Thoracic aorta (tissue), 2 donors: ENCODE measurements at places on chromosomes 7 and 10. TPM values are rescaled to one million over a fixed set of nuclear protein-coding genes. Genes with fewer than 3 reads are reported as not detected.

GRCh38 chr7:137434946-137435345, 91.4 kb upstream of the PTN start:
- H3K4me1 ChIP-seq: no peaks in the 10 kb centered on the region
- no peaks in the 10 kb centered on the region for H3K36me3 ChIP-seq
- no peaks in the 10 kb centered on the region for H3K27me3 ChIP-seq
- no peak overlapping the region for H3K4me3 ChIP-seq
- no peak overlapping the region for H3K27ac ChIP-seq

GRCh38 chr10:43607199-43607573, 948 bp downstream of the ZNF485 start:
- peak overlapping the region; percentile 32 for H3K27ac ChIP-seq
- peak overlapping the region; percentile 85 for H3K4me3 ChIP-seq
- H3K27me3 ChIP-seq: no peaks in the 10 kb centered on the region
- peaks cover 8% of the 10 kb centered on the region for H3K36me3 ChIP-seq

DNA sequence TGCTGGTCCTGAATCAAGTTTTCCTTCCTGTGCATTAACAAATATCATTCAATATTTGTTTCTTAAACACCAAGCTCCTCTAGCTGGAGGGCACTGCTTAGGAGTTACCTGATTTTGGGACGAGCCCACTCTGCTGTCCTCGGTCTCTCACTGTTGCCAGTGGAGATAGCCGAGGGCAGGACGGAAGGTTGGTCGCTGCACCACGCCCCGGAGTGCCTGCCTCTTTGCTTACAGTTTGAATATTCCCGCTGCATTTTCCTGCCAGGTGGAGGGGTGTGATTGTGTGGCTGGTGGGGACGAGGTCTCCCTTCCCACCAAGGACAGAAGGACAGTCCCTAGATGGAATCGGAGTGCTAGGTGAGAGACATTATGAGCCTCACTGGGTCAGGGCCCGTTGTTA, 201.5 kb downstream of the DNAJB6 start:
- no peaks in the 10 kb centered on the region for H3K36me3 ChIP-seq
- H3K27ac ChIP-seq: no peak overlapping the region
- no peak for DNase-seq
- no peak overlapping the region for H3K4me3 ChIP-seq
- H3K4me1 ChIP-seq: no peaks in the 10 kb centered on the region

GRCh38 chr10:63155388-63156020, 22.4 kb downstream of the NRBF2 start:
- no peak for DNase-seq
- no peak overlapping the region for H3K27ac ChIP-seq
- H3K4me1 ChIP-seq: no peaks in the 10 kb centered on the region
- H3K4me3 ChIP-seq: no peak overlapping the region

DNA sequence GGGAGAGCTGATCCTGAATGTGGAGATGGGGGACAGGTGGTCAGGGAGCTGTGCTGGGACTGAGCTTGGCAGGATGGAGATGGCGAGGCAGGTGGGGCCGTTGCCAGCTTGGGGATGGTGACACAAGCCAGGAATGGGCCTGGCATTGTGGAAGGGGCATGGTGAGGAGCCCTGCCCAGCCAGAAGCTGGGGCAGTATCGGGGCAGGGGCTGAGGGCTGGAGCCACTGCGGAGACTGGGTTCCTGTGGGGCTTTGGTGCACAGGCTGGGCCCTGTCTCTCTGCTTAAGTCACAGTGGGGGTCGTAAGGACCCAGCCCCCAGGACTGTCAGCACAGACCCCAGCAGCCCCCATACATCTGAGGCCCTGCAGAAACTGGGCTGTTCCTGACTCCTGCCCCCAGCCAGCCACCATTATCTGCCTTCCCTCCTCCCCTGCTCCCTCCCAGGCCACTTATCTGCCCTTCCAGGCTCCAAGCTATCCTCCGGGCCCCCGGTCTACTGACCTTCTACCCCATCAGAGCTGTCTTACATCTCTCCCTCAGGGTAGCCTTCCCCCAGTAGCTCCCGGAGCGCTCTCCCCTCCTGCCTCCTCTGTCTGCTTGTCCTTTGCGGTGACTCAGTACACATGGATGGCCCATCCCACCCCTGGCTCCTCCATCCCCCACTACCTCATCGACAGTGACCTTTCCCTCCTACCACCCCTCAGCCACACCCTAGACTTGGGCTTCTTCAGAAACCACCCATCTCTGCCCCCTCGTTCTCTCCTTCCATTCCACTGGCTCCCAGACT, 44.2 kb downstream of the PPIF start:
- no peak overlapping the region for H3K27ac ChIP-seq
- H3K36me3 ChIP-seq: peaks cover 19% of the 10 kb centered on the region
- no peaks in the 10 kb centered on the region for H3K27me3 ChIP-seq
- H3K4me3 ChIP-seq: no peak overlapping the region
- H3K4me1 ChIP-seq: peaks cover 10% of the 10 kb centered on the region

DNA sequence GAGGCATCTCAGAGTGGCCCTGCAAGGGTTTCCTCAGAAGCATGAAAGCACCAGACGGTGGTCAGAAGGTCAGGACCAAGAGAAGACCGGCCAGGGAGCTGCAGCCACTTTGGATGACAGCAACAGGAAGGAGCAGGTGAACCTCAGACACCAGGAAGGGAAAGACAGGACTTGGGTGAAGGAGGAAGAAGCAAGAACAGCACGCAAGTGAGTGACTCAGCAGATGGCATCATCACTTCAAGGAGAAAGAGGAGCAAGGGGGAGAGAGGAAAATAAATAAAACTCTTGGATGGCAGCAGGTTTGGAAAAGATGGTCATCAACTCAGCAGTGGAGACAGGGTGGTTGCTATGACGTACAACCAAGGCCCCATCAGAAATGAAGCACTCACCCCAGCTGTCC, 31.6 kb downstream of the NCAPG2 start:
- H3K27ac ChIP-seq: no peak overlapping the region
- no peak for DNase-seq
- no peaks in the 10 kb centered on the region for H3K27me3 ChIP-seq

DNA sequence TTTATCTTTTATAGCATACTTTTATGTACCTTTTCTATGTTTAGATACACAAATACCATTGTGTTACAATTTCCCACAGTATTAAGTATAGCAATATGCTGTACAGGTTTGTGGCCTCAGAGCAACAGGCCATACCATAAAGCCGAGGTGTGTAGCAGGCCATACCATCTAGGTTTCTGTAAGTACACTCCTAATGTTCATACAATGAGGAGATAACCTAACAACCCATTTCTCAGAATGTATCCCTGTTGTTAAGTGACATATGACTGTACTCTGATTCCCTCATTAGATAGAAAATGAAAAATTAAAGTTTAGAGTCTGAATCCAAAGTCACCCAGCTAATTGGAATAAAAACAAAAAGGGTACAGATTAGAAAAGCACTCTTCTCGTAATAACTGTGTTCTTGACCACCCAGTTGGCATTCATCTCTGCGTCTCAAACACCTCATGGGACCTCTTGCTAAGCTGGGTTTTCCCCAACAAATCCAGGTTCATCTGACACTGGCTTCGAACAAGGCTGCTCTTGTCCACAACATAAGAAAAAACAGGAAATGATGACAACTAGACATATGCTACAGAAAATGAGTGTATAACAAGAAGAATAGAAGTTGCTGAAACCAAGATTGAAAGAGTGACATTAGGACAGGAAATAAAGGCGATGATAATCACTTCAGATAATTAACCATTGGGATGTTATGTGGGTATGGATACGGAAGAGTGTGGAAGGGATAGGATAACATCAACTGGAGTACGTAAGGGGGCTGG, 1.4 kb downstream of the NDUFB8 start:
- H3K4me1 ChIP-seq: peaks cover 23% of the 10 kb centered on the region
- peaks cover 29% of the 10 kb centered on the region for H3K36me3 ChIP-seq
- no peaks in the 10 kb centered on the region for H3K27me3 ChIP-seq

DNA sequence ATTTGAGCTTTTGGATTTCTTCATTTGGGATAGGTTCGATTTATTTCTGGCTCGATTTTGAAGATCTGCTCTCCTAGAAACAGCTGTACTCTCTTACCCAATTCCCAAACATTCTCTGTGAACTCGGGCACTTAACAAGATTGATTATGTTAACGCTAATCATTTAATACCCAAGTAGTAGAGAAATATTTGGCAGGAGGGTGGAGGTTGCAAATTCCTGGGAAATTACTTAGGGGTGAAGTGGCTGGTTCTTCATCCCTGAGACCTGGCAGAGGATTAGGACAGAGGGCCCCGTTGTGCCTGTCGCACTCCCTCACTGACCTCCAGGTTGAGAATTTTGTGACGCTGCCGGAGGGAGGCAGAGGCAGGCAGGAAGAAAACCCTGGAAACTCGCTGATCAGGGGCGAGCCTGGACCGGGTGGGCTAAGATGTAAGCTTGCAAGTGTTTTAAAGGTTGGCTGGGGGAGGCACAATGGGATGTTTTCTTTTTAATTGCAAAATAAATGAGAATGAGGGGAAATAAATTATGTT, 182.6 kb downstream of the TCF7L2 start:
- no peak overlapping the region for H3K27ac ChIP-seq
- H3K4me3 ChIP-seq: no peak overlapping the region
- peaks cover 5% of the 10 kb centered on the region for H3K4me1 ChIP-seq
- DNase-seq: no peak
- H3K36me3 ChIP-seq: no peaks in the 10 kb centered on the region
- H3K27me3 ChIP-seq: no peaks in the 10 kb centered on the region

GRCh38 chr7:34662058-34662708, 4.2 kb downstream of the NPSR1 start:
- no peaks in the 10 kb centered on the region for H3K4me1 ChIP-seq
- no peak for DNase-seq
- no peaks in the 10 kb centered on the region for H3K36me3 ChIP-seq
- no peaks in the 10 kb centered on the region for H3K27me3 ChIP-seq
- H3K4me3 ChIP-seq: no peak overlapping the region

DNA sequence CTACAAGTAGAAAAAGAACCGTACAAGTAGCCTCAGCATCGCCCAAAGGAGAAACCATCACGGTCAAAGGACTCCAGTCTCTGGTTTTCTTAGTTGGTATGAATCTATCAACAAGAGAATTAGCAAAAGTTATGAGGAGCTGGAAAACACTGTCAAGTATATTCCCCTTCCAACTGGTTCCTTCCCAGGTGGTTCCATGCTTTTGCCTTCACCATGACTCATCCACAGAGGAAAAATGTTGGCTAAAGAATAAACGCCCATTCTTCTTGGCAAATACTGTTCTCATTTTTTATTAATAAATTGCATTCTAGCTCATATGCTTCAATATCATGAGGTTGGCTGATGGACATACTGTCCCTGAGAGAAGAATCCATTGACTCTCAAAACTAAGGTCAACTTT, 6.4 kb downstream of the ELMO1 start:
- H3K27me3 ChIP-seq: no peaks in the 10 kb centered on the region
- DNase-seq: no peak
- H3K4me3 ChIP-seq: no peak overlapping the region
- no peaks in the 10 kb centered on the region for H3K36me3 ChIP-seq
- H3K4me1 ChIP-seq: no peaks in the 10 kb centered on the region

DNA sequence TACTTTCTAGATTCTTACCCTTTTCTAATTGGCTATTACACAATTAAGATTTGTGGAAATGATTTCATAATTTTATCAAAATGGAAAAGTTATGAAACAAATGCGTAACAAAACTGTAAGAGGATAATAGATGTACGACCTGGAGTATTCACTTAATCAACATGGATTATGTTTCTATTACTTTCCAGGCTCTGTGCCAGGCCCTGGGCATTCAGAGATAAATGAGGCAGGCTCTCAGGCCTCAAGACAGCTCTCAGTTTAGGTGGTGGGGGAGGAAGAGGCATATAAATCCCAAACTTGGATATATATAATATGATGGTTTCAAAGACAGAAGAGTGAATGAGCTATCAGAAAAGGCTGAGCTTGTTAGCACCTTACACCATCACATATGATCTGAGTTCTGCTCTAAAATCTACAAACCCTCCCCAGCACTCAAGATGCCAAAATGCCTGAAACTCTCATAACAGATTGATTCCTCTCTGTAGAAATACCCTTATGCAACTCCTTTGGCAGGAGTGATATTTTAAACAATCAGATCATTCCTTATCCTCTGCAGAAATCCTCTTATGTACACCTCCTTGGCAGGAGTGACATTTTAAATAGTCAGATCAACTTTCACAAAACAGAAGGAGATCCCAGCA, 42.5 kb downstream of the ACBD5 start:
- no peak overlapping the region for H3K4me3 ChIP-seq
- no peak overlapping the region for H3K27ac ChIP-seq
- no peaks in the 10 kb centered on the region for H3K4me1 ChIP-seq
- no peak for DNase-seq
- H3K36me3 ChIP-seq: peaks cover 14% of the 10 kb centered on the region

DNA sequence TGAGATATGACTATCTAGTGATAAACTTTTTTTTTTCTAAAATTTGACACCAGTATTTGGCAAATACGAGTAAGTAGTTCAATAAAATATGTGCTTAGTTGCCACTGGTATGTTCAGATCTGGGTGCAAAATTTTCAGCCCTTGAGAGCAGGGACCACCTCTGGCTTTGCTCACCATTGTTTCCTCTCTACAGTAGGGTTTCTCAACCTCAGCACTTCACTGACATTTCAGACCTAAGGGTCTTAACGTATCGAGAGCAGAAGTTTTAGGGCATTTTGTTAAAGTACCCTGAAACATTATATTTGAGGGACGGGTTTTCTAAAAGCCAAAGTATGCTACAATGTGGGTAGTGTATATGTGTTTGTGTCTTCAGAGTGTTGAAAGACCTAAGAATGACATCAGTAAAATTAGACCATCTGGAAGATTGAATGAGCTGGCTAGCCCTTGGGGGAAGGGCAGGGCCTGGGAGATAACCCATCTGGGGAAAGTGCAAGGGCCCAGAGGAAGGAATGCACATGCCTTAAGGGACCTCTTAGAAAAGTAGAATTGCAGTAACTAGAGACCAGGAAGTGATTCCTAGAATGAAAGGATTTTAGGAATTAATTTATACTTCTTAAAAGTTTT, 11.8 kb downstream of the BZW2 start:
- H3K27me3 ChIP-seq: no peaks in the 10 kb centered on the region
- no peaks in the 10 kb centered on the region for H3K36me3 ChIP-seq
- DNase-seq: no peak

DNA sequence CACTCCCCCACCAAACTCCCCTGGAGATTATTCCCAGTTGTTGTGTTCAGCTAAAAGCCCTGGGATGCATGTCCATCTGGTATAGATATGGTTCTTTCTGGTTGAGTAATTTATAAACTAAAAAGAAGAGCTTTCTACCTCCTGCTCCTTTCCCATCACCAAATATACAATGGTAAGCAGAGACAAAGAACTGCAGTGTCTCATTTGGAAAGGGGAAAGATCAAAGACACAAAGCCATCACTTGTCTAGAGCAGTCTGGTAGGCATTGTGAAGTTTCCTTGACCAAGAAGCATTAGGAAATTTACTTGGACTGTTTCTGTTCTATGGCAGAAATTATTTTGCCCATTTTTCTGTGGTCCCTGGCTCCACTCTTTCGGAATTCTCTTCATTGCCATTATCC, 24.9 kb upstream of the PANK1 start:
- no peaks in the 10 kb centered on the region for H3K27me3 ChIP-seq
- H3K27ac ChIP-seq: no peak overlapping the region
- DNase-seq: no peak
- no peak overlapping the region for H3K4me3 ChIP-seq
- H3K4me1 ChIP-seq: no peaks in the 10 kb centered on the region

- DNase-seq: no peak
- H3K36me3 ChIP-seq: no peaks in the 10 kb centered on the region
- peak overlapping the region; percentile 99 for H3K27ac ChIP-seq
- no peaks in the 10 kb centered on the region for H3K27me3 ChIP-seq
- H3K4me1 ChIP-seq: peaks cover 33% of the 10 kb centered on the region
Observed at GRCh38 chr10:87865241-87865881, 1.9 kb downstream of the PTEN start.

The CPXM2 gene
- 275 TPM for total RNA-seq

The METTL2B gene
- 14.6 TPM for total RNA-seq

The HOXA3 gene
- 6.5 TPM for total RNA-seq
